Mesenteric fat pad (tissue), 1 donor: ENCODE measurements at places on chromosomes 1 and 21. TPM values are rescaled to one million over a fixed set of nuclear protein-coding genes. Genes with fewer than 3 reads are reported as not detected.

FCRL4 gene
- not detected for total RNA-seq

RPL11 gene
- total RNA-seq = 871 TPM

RIMS3 gene
- total RNA-seq = 1.2 TPM

KRTAP11-1 gene
- total RNA-seq = not detected

IL12RB2 gene
- total RNA-seq = 3.4 TPM

PLPPR4 gene
- 1.7 TPM for total RNA-seq

NBPF10 gene
- total RNA-seq = 3.4 TPM

FNBP1L gene
- 22.8 TPM for total RNA-seq

ZMYM1 gene
- 9.5 TPM for total RNA-seq

- no peak for DNase-seq
Measured at GRCh38 chr1:25043228-25043580, 113.1 kb upstream of the RUNX3 start.

GRCh38 chr1:98693385-98693784, 31.9 kb downstream of the SNX7 start:
- no peak for DNase-seq

- DNase-seq = no peak
Measured at GRCh38 chr1:171563675-171564074, 58.4 kb upstream of the MYOCOS start.

- no peak for DNase-seq
Measured at GRCh38 chr1:198449261-198449660, 91.2 kb downstream of the ATP6V1G3 start.

DNA sequence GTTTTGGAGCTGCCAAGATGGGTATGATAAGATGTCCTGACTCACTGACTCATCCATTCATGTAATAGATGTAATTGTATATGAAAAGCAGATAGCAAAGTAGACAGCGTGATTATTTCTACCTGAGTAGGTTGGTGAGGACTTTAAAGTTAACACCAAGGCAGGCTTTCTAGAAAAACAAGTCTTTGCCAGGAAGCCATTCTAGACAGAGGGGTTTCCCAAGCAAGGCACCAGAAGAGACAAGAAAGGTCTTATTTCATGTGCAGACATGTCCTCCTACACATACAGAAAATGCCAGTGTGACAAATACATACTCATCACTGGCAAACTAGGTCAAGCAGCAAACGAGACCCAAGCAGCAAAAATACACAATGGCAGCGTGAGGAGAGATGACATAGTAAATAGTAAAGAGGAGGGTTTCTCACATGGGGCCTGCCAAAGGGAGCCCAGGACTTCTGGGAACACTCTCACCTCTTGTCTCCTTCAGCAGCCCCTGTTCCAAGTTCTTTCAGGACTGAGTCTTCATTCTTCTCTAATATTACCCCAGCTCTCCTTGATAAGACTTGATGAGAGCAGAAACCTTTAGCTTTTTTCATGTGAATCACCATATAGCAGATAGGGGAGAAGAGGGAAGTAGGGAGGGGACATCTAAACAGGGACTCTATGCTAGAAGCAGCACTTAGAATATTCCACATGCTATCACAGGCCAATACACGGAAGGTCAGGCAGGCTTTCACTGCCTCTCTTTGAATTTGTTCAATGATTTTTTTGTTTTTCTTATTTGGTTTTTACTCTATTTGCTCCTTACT, 114.6 kb upstream of the ATP1B1 start:
- no peak for DNase-seq

GRCh38 chr1:7845761-7846160, 7.1 kb downstream of the UTS2 start:
- DNase-seq = no peak

GRCh38 chr1:1779320-1779675, 1.0 kb upstream of the NADK start:
- no peak for DNase-seq

DNA sequence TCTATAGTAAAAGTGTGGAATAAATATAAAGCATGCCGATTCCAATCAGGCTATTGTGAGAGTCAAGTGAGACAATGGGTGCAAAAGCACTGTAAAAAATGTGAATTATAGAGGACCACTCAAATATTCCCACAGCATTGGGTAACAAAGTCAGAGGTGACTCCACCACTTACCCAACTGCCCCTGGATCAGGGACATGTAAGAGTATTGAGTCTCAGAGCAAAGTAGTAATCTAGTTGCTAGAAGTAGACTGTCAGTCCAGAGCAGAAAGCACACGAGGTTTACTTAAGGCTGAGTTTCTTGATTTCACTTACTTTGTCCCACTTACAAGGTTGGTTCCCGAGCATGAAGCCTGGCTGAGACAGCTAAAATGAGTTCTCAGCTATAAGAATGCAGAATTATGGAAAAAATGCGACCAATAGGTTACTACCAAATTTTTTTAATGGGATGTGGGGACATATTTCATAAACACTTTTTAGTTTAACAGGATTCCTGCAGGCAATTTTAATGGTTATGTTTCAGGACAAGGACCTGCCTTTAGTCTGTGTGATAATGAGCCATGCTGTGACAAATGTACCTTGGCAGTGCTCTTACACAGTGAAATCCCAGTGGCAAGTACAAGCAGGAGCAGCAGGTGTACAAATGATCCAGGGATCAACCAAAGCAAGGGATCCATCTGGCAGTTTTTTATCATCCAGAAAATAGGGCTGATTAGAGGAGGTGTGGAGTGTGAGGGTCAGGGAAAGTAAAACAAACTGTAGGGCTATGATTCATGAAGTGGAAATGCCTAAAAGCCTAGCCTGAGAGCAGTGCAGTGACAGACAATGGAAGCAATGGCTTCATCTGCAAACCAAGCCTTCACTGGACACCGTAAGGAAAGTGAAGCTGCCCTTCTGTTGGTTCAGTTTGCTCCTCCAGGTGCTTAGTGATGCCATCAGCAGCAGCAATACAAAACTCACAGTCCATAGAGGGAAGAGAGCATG, 156.2 kb upstream of the SPAG17 start:
- no peak for DNase-seq

DNA sequence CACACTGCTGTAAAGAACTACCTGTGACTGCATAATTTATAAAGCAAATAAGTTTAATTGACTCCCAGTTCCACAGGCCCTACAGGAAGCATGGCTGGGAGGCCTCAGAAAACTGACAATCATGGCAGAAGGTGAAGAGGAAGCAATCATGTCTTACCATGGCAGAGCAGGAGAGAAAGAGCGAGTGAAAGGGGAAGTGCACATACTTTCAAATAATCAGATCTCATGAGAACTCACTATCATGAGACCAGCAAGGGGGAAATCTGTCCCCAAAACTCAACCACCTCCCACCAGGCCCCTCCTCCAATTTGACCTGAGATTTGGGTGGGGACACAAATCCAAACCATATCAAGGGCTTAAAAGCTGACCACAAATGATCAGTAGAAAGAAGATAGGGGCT, 493.2 kb downstream of the PTPRC start:
- no peak for DNase-seq

GRCh38 chr21:28537371-28538079, 455.2 kb downstream of the LTN1 start:
- no peak for DNase-seq

DNA sequence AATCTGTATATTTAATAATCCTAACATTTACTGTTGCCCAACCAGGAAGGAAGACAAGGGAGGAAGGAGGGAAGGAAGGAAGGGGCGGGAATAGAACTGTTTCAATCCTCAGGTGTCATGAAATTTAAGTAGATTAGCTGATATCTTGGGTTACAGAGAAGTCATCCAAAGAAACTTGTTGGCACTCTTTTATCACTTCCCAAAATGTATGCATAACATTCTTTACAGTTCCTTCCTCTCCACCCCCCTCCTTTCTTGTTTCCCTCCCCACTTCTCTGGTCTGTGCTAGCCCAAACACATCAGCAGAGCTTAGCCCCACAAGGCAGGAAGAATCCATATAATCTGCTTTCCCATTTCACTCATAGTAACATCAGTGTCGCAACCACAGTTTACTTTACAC, 110.9 kb downstream of the ESRRG start:
- DNase-seq = no peak

GRCh38 chr1:18866314-18866713, 6.9 kb upstream of the TAS1R2 start:
- DNase-seq = no peak

GRCh38 chr21:39601187-39601928, 11.4 kb upstream of the B3GALT5 start:
- no peak for DNase-seq

DNA sequence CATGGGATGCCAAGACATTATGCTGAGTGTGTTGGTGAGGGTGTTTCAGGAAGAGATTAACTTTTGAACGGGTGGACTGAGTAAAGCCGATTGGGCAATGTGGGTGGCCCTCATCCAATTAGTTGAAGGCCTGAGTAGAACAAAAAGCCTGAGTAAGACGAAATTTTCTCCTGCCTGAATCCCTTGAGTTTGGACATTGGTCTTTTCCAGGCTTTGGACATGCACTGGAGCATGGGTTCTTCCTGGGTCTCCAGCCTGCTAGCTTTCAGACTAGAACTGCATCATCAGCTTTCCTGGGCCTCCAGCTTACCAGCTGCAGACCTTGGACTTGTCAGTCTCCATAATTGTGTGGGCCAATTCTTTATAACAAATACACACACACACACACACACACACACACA, 63.6 kb downstream of the NIBAN1 start:
- DNase-seq = no peak
